ENCODE measurements at places on chromosomes 11 and 22.

DNA sequence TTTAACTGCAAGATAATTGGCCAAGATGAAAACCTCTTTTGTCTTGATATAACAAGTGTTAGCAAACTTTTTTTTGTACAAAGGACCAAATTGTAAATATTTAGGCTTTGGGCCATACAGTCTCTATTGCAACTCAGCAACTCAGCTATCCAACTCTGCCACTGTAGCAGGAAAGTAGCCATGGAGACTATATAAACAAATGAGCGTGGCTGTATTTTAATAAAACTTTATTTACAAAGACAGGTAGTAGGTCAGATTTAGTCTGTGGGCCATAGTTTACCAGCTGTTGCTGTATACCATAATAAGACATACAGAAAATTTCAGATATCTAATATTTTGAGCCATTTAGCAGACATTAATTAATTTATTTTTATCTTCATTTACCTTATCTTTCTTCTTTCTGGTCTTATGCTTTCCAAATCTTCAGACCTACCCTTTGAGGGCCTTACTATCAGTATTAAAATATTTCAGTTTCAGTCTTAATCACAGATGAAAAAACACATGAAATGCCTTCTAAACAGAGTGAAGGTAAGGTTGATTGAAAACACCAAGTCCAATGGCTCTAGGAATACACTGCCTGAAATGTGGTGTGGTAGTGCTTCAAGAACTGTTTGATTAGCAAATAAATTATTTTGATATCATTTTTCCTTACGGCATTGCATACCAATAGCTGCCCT is 256.9 kb upstream of the CTSC start:
- DNase-seq: no peak

GRCh38 chr11:62190011-62190410 is at the start of gene SCGB1D1:
Gene SCGB1D1, plus strand, starts transcription at chr11:62190216. Its CDS starts 69 bp downstream, at chr11:62190285.
- DNase-seq: no peak

DNA sequence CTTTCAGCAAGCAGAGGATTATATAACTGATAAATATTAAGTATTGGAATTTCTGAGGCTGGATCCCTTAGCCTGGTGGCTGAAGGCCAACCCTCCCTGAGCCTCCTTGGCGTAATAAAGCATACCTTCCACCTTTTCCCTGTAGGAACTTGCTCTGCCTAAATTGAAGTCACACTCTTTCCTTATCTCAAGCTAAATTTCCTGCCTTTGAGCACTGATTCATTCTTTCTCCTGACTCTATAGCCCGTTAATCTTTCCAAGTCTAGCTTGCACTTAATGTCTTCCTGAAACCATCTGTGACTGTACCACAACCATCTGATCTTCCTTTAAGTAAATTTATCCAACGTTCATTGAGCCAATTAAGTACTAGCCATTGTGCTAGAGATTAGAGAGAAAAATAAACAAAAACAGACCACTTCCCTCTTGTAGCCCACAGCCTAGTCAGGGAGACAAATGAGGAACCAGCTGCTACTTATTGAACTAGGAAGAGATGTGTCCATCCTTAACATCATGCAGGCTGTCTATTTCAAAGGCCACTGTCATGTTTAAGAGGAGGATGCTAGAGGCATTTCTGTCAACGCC is 62.9 kb downstream of the GRK3 start:
- no peak for DNase-seq

GRCh38 chr11:45161252-45162063 is 15.0 kb downstream of the PRDM11 start:
- DNase-seq: no peak

GRCh38 chr11:134686460-134687061 is 274.5 kb upstream of the B3GAT1 start:
- peak; percentile 5 for DNase-seq

DNA sequence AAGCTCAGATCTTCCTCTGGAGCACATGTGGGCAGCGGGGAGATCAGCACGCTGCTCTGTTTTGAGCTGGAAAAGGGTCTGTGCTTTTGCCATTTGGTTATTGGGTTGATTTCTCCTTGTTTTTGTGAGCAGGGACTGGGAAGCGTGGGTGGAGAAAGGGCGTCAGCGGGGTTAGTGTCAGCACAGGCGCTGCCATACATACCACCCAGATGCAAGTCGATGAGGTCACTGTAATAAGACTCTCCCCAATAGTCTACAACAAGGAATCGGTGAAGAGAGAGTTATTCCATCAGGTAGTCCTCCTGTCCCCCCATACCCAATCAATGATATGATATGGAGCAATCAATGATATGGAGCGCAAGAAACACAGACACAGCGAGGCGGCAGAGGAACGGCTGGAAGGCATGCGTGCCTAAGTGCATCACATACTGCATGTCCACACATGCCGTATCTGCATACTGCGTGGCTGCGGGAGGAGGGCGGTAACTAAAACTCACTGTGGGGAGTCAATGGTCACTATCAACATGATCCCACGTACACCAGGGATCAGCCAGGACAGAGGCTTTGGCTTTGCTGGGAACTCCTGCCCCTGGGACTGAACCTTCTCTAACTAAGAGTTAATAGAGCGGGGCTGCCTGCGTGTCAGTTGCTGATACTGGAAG is 29.5 kb upstream of the BID start:
- DNase-seq: no peak

GRCh38 chr11:42521994-42522393 is 789.8 kb upstream of the API5 start:
- DNase-seq: no peak

GRCh38 chr11:57399972-57400578 is 9.6 kb upstream of the PRG2 start:
- DNase-seq: no peak

GRCh38 chr11:27904358-27905055 is 203.4 kb downstream of the KIF18A start:
- no peak for DNase-seq

GRCh38 chr22:40853961-40854360 is 2.5 kb downstream of the ST13 start:
- DNase-seq: no peak

DNA sequence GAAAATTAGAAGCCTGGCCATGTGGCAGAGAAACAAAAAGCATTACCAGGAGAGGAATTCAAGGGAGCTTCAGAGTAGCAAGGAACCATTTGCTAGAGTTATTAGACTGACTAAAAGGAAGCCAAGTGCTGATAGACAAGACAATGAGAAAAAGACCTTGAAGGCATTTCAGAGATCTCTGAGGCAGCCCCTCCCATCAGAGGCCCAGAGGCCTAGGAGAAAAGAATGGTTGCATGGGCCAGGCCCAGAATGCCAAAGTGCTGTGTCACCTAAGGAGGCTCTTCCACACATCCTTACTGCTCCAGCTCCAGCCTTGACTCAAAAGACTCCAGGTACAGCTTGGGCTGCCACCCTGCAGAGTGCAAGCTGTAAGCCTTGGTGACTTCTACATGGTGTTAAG is 61.8 kb upstream of the POU2AF2 start:
- no peak for DNase-seq

DNA sequence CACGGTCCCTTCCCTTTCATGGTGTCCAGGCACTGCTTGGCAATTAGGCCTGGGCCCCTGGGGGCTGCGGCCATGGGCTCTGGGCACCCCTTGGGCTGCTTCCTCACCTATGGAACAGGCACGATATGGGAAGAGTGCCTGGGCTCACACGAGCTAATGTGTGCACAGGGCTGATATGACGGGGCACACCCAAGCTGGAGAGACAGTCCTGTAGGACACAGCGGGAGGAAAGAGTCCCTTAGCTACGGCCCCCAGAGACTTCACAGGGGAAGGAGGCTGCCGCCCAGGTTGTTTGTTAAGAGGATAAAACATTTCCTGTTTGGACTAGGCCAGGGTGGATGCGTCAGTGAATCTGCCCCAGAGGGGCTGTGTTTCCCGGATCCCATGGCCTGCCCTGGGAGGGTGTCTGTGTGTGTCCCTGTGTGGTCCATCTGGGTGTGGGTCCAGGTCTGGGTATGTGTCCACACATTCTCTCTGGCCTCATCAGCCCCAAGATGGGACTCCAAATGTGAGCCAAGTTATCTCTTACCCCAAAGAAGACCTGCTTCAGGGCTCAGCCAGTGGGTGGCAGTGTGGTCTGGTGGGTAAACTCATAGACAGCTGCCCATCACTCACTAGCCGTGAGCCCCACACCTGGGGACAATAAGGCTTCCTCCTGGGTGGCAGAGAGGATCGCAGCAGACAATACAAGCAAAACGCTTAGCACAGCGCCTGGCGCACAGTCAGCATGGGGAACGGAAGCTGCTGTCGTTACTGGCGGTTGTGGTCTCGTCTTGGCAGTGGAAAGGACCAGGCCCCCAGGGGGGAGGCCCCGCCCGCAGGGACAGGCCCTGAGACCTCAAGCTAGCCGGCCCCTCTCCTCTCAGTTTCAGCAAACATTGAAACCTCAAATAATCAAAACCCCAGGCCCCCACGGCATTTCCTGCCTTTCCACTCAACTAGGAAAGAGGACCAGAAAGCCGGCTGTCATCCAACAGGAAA is 3.2 kb upstream of the EMID1 start:
- no peak for DNase-seq

DNA sequence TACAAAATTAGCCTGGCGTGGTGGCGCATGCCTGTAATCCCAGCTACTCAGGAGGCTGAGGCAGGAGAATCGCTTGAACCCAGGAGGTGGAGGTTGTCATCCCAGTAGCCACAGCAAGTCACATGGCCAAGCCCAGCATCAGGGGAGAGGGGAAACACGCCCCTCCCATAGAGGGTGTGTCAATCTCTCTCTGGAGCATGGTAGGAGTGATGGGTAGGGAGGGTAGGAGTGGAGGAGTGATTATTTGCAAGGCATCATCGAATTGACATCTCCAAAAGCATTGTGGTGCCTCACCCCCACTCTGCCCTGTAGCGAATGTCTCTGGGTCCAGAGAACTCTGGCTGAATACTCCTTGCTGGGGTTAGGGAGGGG is 6.1 kb upstream of the SSTR3 start:
- no peak for DNase-seq

GRCh38 chr11:12712132-12712531 is 37.9 kb downstream of the TEAD1 start:
- DNase-seq: no peak

- DNase-seq: no peak
These were observed 19.9 kb downstream of the OR8G5 start for GRCh38 chr11:124276081-124276480.

- DNase-seq: no peak
These were observed 7.3 kb downstream of the ARRB1 start for GRCh38 chr11:75344186-75344585.

- no peak for DNase-seq
These were observed 5.7 kb downstream of the NF2 start for GRCh38 chr22:29609139-29609538.

DNA sequence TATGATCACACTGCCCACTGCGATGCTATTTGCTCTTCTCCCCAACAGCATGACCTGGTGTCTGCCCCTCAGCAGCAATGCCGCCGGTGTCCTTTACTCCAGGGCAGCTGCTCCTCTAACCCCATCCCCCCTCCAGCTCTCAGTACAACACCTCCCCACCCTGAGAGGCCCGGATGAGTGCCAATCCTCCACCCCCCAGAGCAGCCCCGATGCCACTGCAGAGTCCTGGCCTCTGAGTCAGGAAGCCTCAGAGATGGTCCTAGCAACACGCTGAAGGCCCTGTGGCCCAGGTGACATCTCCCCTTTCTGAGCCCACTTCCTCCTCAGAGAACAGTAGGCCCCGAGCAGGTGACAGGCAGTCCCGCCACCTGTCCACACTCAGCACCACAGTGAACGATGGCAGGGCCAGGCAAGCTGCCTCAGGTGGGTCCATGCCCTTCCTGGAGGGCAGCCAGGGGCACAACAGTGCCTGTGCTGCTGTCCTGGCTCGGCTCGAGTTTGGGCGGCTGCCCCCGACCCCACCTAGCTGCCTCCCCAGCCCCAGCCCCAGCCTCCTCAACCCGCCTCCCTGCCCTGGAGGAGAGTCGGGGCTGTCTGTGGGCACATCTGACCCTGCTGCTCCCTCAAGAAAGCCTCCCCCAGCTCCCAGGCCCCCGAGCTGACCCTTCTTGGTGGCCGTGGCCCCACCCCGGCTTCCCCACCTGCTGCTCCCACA is 3.9 kb upstream of the NDUFS8 start:
- DNase-seq: no peak

DNA sequence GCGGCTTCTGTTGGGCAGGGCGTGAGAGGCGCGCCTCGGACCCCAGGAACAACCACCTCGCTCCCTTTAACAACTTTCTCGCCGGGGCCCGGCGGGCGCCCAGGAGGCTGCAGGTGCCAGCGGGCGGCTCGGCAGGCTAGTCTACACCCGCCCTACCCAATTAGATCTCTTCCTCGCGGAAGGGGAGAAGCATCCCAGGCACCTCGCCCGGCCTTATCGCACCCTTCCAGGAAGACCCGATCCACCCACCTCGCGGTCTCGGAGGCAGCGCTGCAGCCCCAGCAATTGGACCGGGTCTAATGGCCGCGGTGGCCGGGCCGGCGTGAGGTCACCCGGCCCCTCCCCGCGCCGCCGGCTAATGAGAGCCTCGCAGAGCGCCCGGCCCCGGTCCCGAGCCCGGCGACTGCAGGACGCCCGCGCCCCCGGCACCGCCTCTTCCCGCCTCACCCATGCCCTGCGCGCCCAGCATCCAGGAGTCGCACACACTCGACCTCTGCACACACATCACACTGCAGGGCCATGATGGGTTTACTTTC is at the start of gene PLAAT3:
Gene PLAAT3 (minus strand): TSS at position 298 of the 536 bp plus-strand sequence. CDS start 419 bp downstream, outside the sequence.
- DNase-seq: no peak

- DNase-seq: no peak
These were observed 375.6 kb upstream of the CCDC90B start for GRCh38 chr11:83661491-83662350.

- no peak for DNase-seq
These were observed 349 bp downstream of the TSSC4 start for GRCh38 chr11:2400762-2401435.

GRCh38 chr22:35258191-35258988 is 1.1 kb downstream of the HMGXB4 start:
- peak; percentile 28 for DNase-seq

GRCh38 chr11:95780544-95780943 is 9.0 kb downstream of the FAM76B start:
- DNase-seq: no peak

GRCh38 chr11:117606790-117607189 is 190.2 kb downstream of the DSCAML1 start:
- DNase-seq: no peak

DNA sequence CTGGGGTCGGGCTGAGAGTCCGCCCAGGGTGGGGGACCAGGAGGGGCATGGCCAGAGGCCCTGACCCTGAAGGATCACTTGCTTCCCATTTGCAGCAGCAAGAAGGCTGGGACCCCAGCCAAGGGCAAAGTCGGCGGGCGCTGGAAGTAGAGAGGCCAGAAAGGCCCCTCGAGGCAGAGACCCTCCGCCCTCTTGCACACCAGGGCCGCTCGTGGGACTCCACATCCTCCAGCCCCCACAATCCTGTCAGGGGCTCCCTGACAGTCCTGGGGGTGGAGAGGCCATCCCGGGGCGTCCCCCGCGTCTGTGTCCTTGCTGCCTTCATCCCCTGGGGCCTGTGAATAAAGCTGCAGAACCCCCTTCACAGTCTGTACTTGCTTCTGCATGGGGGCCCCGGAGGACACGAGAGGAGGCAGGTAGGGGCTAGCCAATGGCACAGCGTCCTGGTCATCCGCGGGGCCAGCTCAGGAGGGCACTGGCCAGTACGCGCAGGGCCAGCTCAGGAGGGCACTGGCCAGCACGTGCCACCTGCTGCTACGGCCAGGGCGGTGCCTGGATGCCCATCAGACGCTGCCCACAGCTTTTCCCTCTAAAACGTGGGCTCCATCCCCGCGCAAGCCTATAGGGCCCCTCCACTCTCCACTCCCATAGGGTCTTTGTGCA is 8.7 kb upstream of the MRPL23 start:
- no peak for DNase-seq

- DNase-seq: no peak
These were observed 40.0 kb downstream of the KCNJ4 start for GRCh38 chr22:38415046-38415445.

Measured in left renal pelvis (tissue), 4 donors.